ENCODE measurements at places on chromosomes 7 and 10.
A peak's percentile ranks its signal among the peaks of the same experiment; 100 is the strongest.

DNA sequence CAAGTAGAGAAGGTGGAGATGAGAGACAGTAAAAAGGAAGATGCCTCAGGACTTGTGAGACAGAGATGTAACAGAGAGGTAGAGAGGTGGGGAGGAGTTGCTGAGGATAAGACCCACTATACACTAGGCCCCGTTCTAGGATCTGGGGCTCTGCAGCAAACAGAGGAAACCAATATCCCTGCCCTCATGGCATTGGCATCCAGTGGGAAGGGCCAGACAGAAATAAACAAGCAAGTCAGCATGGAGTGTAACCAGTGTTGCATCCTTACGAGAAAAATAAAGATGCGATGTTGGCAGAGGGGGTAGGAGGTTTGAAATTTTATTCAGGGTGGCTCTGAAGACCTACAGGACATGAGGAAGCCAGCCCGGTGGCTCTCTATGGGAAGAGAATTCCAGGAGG lies 22.0 kb upstream of the EEPD1 start:
- DNase-seq, result no peak

DNA sequence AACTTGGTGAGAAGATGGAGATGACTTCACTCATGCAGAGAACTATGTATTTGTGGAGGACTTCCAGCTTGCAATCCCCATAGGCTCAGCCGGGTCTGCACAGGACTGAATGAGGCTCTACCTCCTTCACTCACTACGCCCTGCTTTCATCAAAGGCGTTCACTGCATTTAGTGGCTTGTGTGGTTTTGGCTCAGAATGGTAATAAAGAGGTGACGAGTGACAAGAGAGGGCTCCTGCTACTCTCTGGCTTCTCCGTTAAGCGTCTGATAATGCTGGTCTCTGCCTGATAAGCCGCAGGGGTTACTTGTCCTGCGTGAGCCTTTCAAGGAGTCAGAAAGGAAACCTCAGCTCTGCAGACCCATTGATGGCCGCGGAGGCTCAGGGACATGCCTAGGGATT lies 343.4 kb downstream of the PRPF18 start:
- DNase-seq, result no peak

DNA sequence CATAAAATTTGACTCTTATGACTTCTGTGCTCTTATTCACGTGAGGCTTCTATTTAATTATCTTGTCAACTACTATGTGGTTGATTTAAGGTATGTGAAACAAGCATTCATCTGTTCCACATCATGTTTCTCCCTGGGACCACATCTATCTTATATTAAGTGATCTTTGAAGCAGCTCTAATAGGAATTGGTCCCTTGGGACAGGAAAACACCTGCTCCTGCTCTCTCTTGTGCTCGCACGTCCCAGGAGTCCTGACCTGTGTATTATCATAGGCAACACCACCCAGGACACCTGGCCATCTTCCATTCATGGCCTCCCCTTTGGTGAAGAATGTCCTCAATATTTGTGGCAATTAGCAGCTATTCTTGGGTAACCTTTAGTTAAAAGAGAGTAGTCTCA lies 269.2 kb downstream of the NRG3 start:
- DNase-seq, result no peak

DNA sequence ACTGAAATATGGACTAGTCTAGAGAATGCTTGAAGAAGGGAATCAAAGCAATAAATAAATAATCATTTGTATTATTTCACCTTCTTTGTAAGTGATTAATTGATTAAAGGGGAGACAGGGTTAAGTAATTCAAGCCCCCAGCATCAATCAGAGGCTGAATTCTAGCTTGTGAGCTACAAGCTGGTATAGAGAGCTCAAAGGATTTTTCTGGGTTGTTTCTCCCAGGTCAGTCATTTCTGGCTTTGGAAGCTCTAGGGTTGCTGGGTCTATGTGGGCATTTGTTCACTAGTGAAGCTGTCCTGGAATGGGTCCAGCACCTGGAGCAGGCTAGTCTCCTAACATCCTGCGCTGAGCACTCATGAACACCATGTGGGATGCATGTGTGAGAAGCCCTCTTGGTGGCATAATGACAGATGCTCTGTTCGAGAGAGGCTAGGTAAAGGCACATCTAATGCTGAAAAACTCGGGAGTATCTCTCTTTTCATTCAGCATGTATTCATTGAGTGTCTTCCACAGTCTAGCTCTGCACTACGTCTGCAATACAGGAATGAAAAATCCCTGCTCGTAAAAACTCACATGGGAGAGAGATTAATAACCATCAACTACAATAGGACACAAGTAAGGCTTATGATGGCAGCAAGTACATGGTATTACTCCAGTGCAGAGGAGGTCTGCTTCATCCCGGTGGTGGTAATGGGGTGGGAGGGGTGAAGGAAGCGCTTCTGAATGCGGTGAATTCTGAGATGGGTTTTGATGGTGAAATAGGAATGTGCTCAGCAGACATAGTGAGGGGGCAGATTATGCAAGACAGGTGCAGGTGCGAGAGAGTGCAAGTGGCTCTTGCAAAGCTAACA lies 68.0 kb upstream of the NRP1 start:
- no peak for DNase-seq

GRCh38 chr10:481628-482027 lies 207.8 kb downstream of the DIP2C start:
- no peak for DNase-seq

DNA sequence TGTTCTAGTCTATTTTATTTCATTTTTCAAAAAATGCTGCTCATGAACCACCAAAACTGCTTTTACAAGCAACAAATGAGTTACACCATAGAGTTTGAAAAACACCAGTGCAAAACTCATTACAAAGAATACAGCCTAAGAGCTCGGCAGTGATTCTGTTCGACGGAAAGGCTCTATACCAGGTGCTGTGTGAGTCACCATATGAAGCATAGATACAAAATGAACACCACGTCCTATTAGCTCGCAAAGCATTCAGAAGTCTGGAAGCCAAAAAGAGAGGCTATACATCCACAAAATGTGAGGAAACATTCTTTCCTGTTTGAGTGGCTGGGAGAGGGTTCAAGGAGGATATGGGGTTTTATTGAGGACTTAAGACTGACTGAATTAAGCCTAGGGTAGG lies 136.1 kb downstream of the ATE1 start:
- DNase-seq, result no peak

GRCh38 chr10:90286406-90286805 lies 571.4 kb downstream of the HTR7 start:
- DNase-seq, result no peak

- peak; percentile 53 for DNase-seq
Observed at GRCh38 chr10:21519941-21520436, 5.5 kb downstream of the SKIDA1 start.

DNA sequence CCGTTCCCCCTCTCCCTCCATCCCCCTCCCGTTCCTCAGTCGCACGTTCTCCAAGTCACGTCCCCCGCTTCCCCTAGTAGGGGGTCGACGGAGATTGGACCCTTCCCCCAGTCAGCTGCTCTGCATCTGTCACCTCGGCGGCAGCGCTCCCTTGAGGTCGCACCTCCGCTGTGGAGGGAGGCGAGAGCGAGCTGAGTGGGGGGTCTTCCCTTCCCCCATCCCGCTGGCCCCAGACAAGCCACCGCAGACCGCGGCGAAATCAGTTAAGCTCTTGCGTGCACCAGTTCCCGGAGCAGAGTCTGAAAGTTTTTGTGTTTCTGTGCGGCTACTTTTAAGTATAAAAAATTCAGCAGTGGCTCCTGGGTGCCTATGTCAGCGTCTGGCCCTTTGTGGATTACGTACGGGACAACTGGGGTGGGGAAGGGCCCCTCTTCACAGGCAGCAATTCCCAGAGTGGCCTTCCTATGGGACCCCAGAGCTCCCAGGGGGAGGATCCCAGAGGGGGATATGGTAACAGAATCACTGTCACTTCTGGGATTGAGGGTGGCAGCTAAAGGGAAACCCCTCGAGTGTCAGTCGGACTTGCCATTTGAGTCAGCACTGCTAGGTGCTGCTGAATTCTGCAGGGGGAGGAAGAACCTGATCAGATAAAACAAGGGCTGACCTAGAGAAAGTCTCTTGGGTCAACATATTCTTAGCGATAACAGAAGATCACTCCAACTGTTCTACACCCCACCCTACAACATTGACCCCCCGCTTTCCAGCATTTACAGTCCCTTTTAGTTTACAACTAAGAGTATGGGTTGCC lies 12.5 kb upstream of the DDIT4 start:
- DNase-seq, result no peak

DNA sequence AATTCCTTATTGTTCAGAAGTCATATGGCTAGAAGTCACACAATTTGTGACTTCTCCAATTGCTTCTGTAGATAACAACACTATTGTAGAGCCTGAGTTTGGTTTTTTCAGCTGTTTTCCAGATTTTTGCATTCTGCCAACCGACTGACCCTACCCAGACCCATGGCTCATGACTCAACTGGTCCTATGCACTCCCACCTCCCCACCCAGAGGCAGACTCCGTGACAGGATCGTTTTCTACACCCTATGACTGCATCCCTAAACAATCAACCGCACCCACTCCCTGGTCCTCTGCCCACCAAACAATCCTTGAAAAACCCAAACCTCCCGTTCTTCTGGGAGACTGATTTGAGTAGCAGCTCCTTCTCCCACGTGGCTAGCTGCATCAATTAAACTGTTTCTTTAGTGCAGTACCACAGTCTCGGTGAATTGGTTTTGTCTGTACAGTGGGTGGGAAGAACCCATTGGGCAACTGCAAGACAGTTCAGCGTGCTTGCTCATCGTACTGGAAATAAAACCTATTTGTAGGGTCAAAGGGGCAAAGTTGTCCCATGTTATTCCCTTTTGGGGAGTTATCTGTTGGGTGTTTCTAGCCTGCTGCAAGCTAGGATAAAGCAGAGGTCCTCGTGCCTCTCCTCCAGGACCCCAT lies 150.3 kb upstream of the FAM20C start:
- DNase-seq, result no peak

GRCh38 chr10:108249940-108250339 lies 1085.4 kb upstream of the SORCS1 start:
- no peak for DNase-seq

DNA sequence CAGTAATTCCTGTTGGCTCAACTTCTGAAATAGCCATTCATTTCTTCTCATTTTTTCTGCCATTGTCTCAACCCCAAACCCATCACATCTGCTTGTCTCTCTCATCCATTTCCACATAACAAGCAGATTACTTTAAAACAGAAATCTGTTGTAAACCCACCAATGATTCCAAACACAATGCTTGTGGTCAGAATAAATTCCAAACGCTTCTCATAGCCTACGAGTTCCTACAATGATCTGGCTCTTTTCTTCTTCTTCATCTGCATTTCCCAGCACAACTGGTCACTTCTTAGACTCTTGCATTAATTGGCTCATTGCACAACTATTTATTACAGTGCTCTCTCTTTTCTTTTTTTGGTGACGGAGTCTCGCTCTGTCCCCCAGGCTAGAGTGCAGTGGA lies 364.1 kb downstream of the GATA3 start:
- DNase-seq, result no peak

DNA sequence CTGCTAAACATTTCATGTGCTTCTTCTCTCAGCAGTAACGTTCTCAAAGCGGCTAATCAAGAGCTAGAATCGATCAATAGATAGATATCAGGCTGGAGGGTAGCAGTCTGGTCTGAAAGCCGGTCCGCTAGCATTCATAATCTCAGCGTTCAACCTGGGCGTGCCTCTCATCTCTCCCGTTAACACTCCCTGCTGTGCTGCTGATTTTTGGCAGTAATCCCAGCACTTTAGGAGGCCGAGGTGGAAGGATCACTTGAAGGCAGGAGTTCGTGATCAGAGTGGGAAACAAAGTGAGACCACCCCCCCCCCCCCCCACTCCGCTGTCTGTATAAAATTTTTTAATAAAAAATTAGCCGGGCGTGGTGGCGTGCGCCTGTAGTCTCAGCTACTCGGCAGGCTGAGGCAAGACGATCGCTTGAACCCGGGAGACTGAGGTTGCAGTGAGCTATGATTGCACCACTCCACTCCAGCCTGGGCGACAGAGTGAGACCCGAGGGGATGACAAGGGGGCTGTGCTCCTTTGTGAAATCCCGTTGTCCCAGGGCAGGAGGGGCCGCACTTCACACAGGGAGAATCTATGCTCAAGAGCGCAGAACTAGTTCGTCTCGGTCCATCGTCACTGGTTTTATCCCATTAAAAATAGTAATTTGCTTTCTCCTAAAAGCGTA lies 624 bp upstream of the CEP55 start:
- peak; percentile 11 for DNase-seq

- no peak for DNase-seq
Observed at GRCh38 chr7:102425639-102426267, 7.6 kb upstream of the ORAI2 start.

DNA sequence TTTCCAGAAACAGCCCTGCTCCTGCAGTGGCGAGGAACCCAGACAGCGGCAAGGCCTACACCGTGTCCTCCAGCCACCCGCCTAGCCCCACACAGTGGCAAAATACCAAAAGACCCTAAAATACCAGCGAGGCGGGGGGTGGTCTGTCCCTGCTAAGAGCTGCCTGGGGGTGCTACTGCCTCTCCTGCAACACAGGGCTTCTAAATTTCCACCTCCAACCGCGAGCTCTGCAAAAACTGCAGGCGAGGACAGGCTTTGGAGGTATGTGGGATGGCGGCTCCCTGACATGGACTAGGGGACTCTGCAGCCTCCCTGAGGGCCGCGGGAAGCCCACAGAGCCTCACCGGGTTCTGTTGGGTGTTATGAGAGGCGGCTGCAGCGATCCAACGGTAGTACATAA lies 122.3 kb downstream of the WDR37 start:
- DNase-seq, result no peak

GRCh38 chr10:49177391-49178355 lies 10.5 kb downstream of the TMEM273 start:
- no peak for DNase-seq

DNA sequence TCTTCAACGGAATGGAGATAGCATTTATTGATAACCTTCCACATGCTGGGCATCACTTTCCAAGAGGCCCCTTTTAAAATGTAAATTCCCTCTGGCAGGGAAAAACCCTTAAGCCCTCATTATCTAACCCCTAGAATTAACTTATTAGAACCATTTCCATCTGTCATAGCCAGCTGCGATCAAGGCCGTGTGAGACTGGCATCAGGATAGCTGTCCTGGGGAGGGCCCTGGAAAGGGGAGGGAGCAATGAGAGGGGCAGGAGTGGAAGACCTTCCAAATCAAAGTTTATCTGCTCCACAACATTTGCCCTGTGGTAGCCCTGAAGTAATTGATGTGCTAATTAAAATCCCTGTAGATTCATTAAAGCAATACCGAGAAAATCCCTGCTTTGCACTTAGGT lies 45.0 kb upstream of the JAZF1 start:
- DNase-seq, result no peak

DNA sequence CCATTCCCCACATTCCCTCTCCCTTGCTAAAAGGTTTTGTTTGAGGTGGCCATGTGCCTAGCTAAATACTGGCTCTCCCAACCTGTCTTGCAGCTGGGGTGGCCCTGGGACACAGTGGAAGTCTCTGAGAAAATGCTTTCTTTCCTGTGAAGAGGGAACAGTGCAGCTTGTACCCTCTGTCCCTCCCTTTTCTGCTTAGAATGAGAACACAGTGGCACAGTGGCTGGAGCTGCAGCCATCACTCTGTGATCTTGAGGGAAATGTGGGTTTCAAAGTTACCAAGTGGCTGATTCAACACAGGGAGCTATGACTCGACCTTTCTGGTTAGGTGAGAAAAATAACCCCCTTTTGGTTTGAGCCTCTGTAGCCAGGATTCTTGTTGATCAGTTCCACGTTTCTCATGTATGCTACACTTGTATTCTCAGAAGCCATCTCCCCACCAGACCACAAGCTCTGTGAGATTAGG lies 62.7 kb upstream of the CARD11 start:
- DNase-seq, result no peak
